ENCODE measurements at places on chromosomes 12 and 14. TPM values are rescaled to one million over a fixed set of nuclear protein-coding genes. Genes with fewer than 3 reads are reported as not detected.

Gene SELPLG
- total RNA-seq: 2.7 TPM

Gene LRP1
- total RNA-seq: 1,561 TPM

Gene RHEBL1
- total RNA-seq: 0.59 TPM

Gene CCDC196
- total RNA-seq: not detected

Gene KRT73
- total RNA-seq: not detected

Gene SERPINA10
- not detected for total RNA-seq

Gene BDKRB1
- total RNA-seq: 1.3 TPM

Gene CACNA2D4
- total RNA-seq: 1.5 TPM

Gene KERA
- total RNA-seq: not detected

Gene BDKRB2
- total RNA-seq: 0.73 TPM

Gene KCNC2
- not detected for total RNA-seq

Gene CNTN1
- total RNA-seq: 1.8 TPM

Gene FZD10
- total RNA-seq: not detected

Gene TAS2R30
- total RNA-seq: 7.5 TPM

Gene RHOF
- total RNA-seq: 2.2 TPM

Gene DLGAP5
- 10.2 TPM for total RNA-seq

Gene KRT75
- not detected for total RNA-seq

Gene SPIC
- total RNA-seq: not detected

Gene CLEC4C
- total RNA-seq: not detected

Gene DIP2B
- 34.1 TPM for total RNA-seq

Gene CCDC198
- total RNA-seq: not detected

Gene DEPDC4
- total RNA-seq: 1.1 TPM

Gene PRKAG1
- total RNA-seq: 65.5 TPM

Gene GPR162
- 6.6 TPM for total RNA-seq

Gene WDHD1
- total RNA-seq: 10.5 TPM

Gene GPR68
- total RNA-seq: 1.4 TPM

Gene RTL1
- not detected for total RNA-seq

Gene ASB2
- 0.52 TPM for total RNA-seq

Gene PRICKLE1
- 2.6 TPM for total RNA-seq

Gene CPNE6
- not detected for total RNA-seq

Gene TAS2R46
- total RNA-seq: 4.8 TPM

Gene RNASE1
- 1.6 TPM for total RNA-seq

Gene SRGAP1
- 17.6 TPM for total RNA-seq

Gene ERP27
- total RNA-seq: not detected

Gene AMIGO2
- 10.8 TPM for total RNA-seq

Gene GNB3
- 2.0 TPM for total RNA-seq

Gene INSM2
- not detected for total RNA-seq
